Germinal center (tissue), 1 donor: ENCODE measurements at places on chromosomes 3 and 15.

- no peak for DNase-seq
These were observed 86.1 kb downstream of the CGNL1 start for GRCh38 chr15:57462381-57462780.

GRCh38 chr3:195441992-195442572, 738 bp downstream of the ACAP2 start:
- DNase-seq, result peak; percentile 81

GRCh38 chr15:64931381-64931780, 19.7 kb downstream of the ANKDD1A start:
- DNase-seq, result no peak

GRCh38 chr3:131591394-131592014, 88.7 kb upstream of the MRPL3 start:
- no peak for DNase-seq

DNA sequence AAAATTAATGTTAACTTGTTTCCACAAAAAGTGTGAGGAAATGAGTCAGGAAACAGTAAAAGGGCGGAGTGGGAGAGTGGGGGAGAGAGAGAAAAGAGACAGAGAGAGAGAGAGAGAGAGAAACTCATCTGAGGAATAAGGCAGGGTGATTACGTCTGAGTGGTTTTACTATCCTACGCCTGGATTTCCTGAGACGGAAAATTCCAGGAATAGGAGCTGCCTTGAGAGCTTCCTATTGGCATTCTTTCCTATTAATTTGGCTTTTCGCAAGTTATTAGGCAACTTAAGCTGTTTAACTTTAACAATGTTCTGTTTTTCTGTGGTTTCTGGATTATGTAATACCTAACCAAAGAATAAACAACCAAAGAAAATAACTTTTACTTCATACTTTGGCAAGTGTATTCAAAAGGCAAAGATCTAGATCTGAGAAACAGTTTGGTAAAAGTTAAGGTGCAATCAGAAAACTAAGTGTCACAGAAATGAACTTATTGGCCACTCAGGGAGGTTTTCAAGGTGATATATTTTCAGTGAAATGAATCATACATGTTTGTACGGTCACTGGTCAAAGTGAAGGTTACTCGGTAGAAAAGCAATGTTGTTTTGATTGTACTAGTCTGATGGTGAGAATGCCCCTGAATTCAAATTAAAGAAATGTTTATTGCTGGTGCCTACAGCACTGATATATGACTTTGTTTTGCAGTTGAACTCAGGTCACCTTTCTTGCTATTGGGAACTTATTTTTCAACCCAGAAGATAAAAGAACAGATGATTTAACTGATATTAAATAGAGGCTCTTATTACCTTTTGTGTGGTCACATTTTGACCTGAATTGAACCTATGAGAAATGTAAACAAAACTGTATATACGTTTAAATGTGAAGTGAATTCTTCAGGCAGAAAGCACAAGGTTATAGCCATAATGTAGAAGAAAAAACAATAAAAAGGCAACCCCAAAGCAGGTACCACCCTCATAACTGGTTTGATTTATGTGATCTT, 39.9 kb upstream of the TNFSF10 start:
- DNase-seq, result no peak

GRCh38 chr15:67897646-67898339, 57.9 kb upstream of the RNU6-1 start:
- no peak for DNase-seq

DNA sequence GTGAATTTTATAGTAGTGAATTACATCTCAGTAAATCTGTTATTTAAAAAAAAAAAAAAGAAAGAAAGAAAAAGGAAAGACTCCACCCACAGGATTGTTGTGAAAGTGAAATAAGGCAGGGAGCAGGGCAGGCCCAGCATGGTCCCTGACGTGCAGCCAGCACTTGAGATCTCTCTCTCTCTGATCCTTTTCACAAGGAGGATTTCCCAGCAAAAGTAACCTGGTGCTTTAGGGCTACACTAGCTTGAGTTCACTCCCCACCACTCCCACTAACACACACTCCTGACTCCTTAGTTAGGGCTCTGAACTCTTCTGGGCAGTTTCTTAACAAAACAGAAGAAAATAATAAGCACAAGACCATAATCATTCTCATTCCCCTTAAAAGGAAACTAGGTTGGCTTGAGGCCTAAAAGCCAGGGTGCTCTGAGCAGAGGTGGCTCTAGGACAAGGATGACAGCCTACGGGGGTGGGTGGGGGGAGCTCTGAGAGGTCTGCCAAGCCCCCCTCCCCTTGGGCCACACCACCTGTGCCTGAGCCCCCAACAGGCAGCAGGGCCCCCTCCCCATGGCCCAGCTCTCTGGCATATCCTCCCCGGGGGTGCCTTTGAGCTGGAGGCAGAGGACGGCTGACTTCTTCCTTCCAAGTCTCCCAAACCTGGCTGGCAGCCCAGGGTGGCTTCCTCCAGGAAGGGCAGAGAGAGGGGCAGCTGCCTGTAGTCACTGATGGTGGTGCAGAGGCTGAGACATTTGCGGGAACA, 856 bp downstream of the TMEM40 start:
- no peak for DNase-seq

- DNase-seq, result no peak
These were observed 53.7 kb upstream of the ABHD17C start for GRCh38 chr15:80641384-80641783.

GRCh38 chr15:99481951-99482230, 83.9 kb upstream of the MEF2A start:
- DNase-seq, result no peak

GRCh38 chr15:41599061-41599460, 40.0 kb downstream of the TYRO3 start:
- no peak for DNase-seq

- DNase-seq, result no peak
These were observed 205.4 kb upstream of the TSC22D2 start for GRCh38 chr3:150202711-150203110.

DNA sequence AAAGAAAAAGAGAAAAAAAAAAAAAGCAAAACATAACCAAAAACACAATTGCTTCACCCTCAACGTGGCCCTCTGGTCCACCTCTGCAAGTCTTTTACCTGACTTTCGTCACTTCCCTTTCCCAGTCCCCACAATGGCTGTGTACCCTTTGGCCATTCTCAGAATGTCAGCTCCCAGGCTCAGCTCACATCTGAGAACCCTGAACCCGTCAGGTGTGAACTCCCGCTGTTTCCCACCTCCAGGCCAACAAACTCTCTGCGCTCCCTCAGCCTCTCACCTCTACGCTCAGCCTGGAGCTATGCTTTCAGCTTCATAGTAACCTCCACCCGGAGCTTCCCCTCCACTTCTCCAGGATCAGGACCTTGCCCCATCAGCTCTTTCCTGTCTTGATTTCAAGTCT, 23.6 kb downstream of the ZSCAN2 start:
- DNase-seq, result no peak

GRCh38 chr3:54443561-54444161, 321.3 kb downstream of the CACNA2D3 start:
- DNase-seq, result no peak

DNA sequence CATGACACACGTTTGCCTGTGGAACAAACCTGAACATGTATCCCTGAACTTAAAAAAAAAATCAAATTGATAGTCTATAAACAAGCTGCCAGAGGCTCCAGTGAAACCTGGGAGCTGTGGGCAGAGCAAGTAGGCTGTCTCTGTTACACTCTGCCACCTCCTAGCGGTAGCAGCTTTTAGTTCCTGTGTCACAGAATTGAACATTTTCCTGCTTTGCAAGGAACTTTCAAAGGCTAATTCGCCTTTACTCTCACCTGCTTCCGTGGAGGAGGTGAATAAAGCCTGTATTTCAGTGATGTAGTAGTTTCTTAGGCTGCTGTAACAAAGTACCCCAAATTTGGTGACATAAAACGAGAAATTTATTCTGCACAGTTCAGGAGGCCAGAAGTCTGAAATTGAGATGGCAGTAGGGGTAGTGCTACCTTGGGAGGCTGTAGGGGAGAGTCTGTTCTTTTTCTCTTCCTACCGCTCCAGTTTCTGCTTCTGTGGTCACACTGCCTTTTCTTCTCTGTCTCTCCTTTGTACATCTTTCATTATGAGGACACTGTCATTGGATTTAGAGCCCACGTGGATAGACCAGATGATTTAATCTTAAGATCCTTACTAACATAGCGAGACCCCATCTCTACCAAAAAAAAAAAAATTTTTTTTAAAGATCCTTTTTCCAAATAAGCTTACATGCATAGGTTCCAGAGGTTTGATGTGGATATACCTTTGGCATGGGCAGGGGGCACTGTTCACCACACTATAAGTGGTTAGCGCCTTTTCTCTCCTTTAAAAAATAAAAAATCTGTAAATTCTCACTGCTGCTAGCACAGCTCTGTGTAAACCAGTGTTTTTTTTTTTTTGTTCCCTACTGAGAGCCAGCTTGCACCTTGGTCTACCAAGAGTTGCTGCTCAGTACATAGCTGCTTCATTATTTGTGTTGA, 25.3 kb downstream of the FBXO22 start:
- peak; percentile 9 for DNase-seq

- no peak for DNase-seq
These were observed 1.2 kb downstream of the SHISA5 start for GRCh38 chr3:48502728-48503168.

DNA sequence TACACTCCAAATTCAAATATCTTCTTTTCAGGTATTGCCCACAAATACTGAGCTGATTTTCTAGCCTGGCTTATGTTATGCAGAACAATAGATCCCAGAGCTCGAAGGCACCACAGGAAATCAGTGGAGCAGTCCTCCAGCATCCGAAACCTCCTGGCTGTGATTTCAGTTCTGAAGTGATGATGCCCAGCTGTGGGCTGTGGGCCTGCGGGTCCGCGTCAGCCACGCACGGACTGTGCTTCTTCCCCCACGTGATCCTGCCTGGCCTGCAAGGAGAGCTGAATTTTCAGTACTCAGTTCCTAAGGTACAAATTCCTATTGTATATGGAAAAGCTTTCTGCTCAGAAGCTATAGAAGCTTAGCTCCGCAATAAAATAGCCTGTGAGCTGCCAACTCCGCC, 96.2 kb downstream of the OCA2 start:
- no peak for DNase-seq

DNA sequence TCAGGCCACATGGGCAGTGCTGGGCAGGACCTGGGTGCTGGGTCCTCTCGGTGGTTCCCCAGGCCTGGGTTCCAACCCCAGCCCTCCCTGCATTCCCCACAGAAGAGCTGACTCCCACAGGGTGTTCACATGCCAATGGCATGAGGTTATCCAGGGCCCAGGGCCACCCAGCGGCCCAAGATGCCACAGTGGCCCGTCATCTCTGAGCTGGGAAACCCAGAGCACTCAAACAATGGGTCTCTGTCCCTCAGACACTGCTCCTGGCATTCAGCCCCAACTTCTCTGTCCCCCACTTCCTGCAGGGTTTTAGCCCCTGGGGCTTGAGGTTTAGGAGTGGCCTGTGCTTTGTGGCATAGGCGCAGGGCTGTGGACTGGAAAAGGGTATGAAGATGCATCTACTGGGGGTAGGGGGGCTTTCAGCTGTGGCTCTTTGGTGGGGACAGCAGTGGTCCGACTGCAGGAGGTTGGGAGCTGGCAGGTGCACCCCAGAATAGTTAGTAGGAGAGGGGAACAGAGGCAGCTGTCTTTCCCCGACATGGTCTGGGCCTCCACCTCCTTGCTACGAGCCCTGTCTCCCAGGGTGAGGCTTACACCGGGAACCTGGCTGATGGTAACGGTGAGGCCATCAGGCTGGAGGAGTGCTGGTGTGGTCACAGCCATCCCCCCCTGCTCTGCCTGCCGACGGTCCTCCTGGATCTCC, 1.7 kb downstream of the CCDC9B start:
- no peak for DNase-seq

DNA sequence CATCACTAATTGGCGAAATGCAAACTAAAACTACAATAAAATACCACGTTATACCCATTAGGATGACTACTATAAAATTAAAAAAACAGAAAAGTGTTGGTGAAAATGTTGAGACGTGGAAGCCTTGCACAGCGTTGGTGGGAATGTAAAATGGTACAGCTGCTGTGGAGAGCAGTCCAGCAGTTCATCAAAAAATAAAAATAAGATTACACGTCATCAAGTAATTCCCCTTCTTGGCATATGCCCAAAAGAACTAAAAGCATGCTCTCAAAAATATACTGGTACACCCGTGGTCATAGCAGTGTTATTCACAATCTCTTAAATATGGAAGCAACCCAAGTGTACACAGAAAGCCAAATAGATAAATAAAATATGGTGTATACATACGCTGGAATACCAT, 71.8 kb upstream of the NDN start:
- no peak for DNase-seq

DNA sequence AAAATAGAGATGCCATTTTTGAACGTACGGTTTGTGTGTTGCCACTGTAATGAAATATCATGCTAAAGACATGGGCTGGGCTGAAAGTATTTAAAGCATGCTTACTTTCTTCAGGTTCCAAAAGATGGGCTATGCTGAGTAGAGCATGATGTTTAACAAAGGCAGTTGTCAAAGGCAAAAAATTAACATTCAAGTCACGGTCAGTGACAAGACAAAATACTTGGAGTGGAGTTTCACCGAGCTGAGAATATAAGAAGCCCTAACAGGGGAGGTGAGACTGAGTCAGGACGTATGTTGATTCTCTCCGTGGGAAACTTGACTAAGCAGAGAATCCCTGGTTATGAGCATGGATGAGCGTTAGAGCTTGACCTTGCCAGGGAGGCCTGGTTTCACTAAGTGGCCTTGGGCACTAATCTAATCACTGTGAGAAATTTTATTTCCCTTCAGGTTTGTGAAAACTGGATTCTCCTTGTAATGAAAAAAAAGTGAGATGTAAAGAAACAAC, 218.2 kb upstream of the ADAMTS9 start:
- DNase-seq, result no peak

- DNase-seq, result no peak
These were observed 279.1 kb upstream of the THRB start for GRCh38 chr3:24773798-24774197.
